ENCODE measurements at places on chromosomes 1 and 21.

DNA sequence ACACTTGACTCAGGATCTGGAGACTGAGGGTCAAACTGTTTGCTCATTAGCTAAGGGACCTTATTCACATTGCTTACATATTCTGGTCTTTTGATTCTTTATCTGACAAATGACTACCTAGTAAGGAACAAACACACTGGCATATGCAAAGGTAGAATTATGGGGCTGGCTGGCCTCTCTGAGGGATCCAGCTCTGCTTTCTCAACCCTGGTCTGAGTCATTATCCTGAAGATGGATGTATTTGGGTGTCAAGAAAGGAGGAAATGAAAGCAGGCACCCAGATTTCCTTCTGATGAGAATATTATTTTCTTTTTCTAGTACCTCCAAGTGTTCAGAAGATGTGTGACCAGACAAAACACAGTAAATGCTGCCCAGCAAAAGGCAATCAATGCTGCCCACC lies 6.0 kb downstream of the SMCP start:
- no peak for DNase-seq

DNA sequence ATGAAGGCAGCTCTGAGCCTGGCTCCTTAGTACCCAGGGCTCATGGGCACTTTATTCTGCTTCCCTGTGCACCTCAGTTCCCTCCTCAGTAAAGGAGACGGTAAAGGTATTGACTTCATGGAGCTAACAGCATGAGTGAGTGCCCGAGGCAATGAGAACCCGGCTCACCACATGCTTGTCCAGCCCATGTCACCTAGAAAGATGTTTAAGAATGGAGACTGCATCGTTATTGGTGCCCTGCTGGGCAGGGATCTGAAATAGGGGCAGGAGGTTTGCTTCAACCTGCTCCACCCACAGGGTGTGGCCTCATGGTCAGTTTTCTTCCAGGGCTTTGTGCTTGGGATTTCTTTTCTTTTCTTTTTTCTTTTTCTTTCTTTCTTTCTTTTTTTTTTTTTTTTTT lies 7.0 kb upstream of the KCNE1 start:
- no peak for DNase-seq

GRCh38 chr1:215983680-215984079 lies 416.6 kb downstream of the KCTD3 start:
- no peak for DNase-seq

- DNase-seq, result no peak
Measured at GRCh38 chr1:165173409-165173808, 183.1 kb downstream of the LMX1A start.

DNA sequence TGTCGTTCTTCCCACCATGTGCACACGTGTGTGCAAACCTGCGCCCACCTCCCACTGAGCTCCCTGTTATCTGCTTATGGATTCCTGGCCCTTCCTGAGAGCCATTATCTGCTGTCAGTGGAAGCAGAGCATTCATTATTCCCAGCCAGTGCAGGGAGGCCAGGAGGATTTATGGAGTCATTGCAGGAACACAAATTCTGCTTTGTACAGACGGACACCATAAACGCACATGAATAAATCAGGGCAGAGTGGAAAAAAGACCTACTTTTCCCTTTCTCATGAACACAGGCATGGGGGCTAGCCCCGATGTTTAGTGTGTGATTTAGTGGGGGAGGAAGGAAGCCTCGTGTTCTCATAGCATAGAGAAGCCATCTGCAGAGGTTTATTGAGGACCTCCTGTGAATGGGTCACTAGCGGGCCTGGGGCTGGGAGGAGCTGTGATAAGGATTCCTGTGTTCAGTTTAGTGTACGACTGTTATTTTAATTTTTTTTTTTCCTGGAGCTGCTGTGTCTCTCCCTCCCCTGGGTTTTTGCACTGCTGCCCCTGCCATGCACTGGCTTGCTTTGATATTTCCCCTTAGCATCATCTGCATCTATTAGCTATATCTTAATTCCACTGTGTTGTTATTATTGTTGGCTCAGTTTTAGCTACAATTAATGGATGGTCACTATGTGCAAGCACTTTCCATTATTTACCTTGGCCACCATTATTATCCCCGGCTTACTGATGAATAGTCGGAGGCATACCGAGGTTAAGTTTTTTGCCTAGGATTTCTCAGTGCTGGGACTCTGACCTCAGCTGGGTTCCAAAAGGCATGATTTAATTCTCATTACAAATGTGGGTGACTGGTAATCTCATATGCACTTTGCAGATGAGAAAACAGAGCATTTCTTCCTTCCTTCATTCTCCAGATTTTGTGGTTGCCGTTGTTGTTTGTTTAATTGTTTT lies 33.0 kb downstream of the HUNK start:
- DNase-seq, result no peak

GRCh38 chr1:167645140-167645541 lies 15.1 kb downstream of the RCSD1 start:
- no peak for DNase-seq

DNA sequence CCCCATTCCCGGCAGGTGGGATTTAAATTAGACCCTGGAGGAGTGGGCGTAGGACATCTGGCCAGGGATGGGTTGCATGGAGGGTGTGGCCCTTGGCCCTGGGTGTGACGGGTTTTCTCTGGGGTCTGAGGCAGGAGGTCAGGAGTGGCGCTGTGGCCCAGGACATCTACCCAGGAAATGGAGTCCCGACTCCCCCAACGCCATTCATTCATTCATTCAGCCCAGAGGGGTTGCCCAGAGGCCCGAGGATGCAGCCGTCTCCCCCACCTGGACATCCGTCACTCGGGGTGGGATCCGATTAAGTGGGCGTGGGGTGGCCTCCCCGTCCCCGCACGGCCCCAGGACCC lies 663 bp downstream of the ATP13A2 start:
- no peak for DNase-seq
